ENCODE measurements at places on chromosomes 13 and 19. TPM values are rescaled to one million over a fixed set of nuclear protein-coding genes. Genes with fewer than 3 reads are reported as not detected.

GRCh38 chr13:87344176-87344575, 327.0 kb upstream of the SLITRK5 start:
- DNase-seq = no peak

ONECUT3 gene
- not detected for total RNA-seq

GPR12 gene
- not detected for total RNA-seq

FFAR2 gene
- 0.44 TPM for total RNA-seq

- no peak for DNase-seq
Observed at GRCh38 chr13:94901070-94901469, 188.7 kb upstream of the SOX21 start.

- DNase-seq = no peak
Observed at GRCh38 chr19:46204008-46204407, 25.5 kb upstream of the IGFL1 start.

DNA sequence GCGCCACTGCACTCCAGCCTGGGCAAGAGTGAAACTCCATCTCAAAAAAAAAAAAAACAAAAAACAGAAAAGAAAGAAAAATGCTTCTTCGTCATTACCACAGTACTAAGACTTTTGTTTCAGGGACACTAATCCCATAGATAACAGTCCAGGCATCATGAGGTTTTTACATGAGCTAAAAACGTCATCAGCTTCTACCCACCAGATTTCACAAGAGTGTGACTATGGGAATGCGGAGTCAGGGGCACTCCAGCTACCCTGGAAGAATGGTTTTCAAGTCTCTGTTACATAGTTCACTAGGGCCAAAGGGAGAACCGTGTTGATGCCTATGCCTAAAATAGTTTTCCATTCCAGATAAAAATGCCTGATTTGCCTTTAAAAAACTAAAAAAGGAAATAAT, 33.2 kb downstream of the RAB20 start:
- DNase-seq = no peak

- no peak for DNase-seq
Observed at GRCh38 chr19:33704271-33704670, 82.5 kb downstream of the CHST8 start.

POSTN gene
- total RNA-seq = 191 TPM

GRCh38 chr19:29872224-29872731, 60.5 kb downstream of the CCNE1 start:
- DNase-seq = no peak

KLK10 gene
- 0.50 TPM for total RNA-seq

- DNase-seq = no peak
Observed at GRCh38 chr13:64688893-64689677, 2541.1 kb downstream of the PCDH9 start.

DNA sequence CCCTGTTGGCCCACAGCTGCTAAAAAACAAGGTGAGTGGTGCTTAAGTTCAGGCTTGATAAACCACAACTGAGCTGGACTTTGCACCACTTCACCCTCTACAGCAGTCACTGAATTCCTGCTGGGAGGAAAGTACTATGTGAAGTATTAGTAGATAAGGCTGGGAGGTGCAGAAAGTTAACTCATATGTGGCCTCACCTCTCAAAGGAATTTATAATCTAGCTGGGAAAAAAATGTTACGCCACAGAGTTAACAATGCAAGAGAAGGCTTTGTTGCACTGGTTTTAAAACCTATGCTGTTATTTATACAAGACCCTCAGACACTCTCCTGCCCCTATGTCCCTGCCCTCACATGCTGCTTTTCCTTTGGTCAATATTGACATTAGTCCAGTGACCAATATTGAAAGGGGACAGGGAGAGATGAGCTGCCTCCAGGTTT, 60.9 kb downstream of the LIG4 start:
- no peak for DNase-seq

GRCh38 chr13:99636728-99637353, 135.6 kb downstream of the TM9SF2 start:
- DNase-seq = no peak

FXYD3 gene
- 5.7 TPM for total RNA-seq

DNA sequence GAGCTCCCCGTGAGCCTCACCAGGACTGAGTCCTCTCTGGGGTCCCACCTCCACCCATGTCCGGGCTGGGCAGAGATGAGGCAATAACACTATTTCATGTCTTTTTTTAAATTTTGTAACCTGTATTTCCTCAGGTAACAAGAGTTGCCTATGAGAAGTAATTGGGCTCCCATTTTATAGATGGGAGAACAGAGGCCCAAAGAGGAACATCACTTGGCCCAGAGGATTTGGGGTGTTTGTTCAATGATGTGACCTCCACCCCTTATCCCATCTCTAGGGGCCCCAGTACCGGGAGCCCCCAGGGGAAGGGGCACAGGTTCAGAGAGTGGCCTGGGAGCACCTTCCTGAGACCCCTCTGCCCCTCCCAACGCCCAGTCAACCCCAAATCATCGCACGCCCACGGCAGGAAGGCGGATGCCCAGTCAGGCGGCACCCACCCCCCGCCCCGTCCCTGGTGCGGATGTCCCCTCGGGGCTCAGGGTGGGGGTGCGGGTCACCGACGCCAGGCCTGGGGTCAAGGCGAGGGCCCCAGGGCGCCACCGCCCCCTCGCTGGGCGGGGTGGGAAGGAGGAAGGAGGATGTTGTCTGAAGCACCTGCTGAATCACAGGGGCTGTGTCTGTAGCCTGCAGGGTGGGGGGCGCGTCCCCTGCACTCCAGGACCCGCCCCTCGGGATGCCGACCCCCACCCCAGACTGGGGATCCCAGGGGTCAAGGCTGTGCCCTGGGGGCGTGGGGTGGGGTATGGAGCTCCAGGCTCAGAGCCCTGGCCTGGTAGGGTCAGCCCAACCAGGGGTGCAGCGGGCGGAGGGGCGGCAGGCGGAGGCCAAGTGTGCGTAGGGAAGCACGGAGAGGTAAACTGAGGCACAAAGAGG, 9.0 kb upstream of the CIRBP start:
- DNase-seq = no peak

DNA sequence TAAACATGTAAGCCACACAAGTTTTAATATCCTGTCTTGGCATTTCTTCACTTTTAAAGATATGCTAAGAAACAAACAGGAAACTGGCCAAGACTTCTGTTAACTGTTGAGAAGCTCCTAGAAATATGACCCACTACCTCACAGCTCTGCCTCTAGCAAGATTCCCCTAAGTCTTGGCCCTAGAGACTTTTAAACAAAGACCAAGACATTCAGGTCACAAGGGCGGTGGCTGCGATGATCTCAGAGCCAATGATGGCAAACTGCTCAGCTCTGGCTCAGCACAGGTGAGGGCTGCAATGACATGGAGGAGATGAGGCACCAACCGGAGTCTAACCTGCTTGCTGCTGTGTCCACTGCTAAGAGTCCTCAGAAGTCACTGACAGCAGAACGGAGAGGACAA, 114.8 kb downstream of the SUCLA2 start:
- DNase-seq = no peak

ZNF682 gene
- 4.1 TPM for total RNA-seq

GRCh38 chr13:91722267-91722884, 324.0 kb downstream of the GPC5 start:
- no peak for DNase-seq

NCR1 gene
- total RNA-seq = 0.57 TPM

- no peak for DNase-seq
Observed at GRCh38 chr19:51431124-51431523, 13.7 kb upstream of the SIGLEC10 start.

GRCh38 chr19:23287620-23288019, 37.4 kb upstream of the ZNF724 start:
- DNase-seq = no peak

Data from right cardiac atrium (tissue), 5 donors.